ENCODE measurements at places on chromosomes 5 and 9. TPM values are rescaled to one million over a fixed set of nuclear protein-coding genes. Genes with fewer than 3 reads are reported as not detected.

GRCh38 chr9:35778496-35778895 is 12.9 kb upstream of the NPR2 start:
- H3K27me3 ChIP-seq = no peaks in the 10 kb centered on the region
- H3K4me3 ChIP-seq = no peak overlapping the region
- peaks cover 6% of the 10 kb centered on the region for H3K4me1 ChIP-seq
- H3K36me3 ChIP-seq = no peaks in the 10 kb centered on the region
- no peak overlapping the region for H3K27ac ChIP-seq

DNA sequence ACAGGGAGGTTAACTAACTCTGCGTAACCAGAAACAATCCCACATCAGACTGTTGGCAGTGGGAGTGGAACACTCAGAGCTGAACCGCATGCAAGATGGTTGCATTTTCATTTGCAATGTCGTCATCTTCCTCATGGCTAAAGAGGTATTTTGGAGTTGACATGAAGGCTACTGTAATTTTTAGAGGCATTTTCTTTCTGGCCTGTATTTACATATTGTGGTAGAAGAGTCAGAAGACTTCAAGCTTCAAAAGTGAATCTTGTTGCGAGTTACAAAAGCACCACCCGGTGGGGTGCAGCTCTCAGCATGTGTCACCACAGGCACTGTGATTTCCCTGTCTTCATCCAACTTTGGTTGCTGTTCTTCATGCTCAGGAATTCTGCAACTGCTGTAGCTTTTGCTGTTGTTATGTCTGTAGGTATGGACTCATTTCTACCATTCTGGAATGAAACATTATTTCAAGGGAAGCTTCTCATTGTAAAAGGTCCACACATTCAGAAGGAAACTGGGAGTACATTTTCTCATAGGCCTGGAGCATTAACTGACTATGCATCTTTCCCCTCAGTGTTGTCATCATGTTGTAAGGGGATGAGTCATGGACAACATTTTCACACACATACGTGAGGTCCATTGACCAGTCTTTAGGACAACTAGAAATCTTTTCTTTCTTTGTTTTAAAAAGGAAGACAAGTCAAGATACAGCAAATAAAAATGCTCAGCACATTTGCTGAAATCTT is 35.4 kb upstream of the GDNF start:
- no peak overlapping the region for H3K27ac ChIP-seq
- DNase-seq = no peak
- H3K4me3 ChIP-seq = no peak overlapping the region
- H3K36me3 ChIP-seq = no peaks in the 10 kb centered on the region

GRCh38 chr5:55484531-55484930 is 50.2 kb downstream of the PLPP1 start:
- no peak for DNase-seq
- H3K27me3 ChIP-seq = no peaks in the 10 kb centered on the region
- H3K36me3 ChIP-seq = no peaks in the 10 kb centered on the region
- H3K4me3 ChIP-seq = no peak overlapping the region

DNA sequence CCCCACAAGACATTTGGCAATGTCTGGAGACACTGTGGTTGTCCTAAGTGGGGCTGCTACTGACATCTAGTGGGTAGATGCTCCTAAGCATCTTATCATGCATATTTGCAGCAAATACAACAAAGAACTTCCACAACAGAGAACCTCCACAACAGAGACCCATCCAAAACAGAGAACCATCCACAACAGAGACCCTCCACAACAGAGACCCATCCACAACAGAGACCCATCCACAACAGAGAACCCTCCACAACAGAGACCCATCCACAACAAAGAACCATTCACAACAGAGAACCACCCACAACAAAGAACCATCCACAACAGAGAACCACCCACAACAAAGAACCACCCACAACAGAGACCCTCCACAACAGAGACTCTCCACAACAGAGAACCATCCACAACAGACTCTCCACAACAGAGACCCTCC is 32.8 kb downstream of the ARPC5L start:
- no peak overlapping the region for H3K4me3 ChIP-seq
- H3K36me3 ChIP-seq = peaks cover 80% of the 10 kb centered on the region
- no peaks in the 10 kb centered on the region for H3K4me1 ChIP-seq
- DNase-seq = no peak

GRCh38 chr5:170277867-170278281 is 19.7 kb downstream of the LCP2 start:
- DNase-seq = no peak
- H3K27me3 ChIP-seq = no peaks in the 10 kb centered on the region
- H3K4me3 ChIP-seq = no peak overlapping the region
- peaks cover 77% of the 10 kb centered on the region for H3K36me3 ChIP-seq

GRCh38 chr9:120920806-120921178 is 5.8 kb downstream of the TRAF1 start:
- no peak overlapping the region for H3K4me3 ChIP-seq
- DNase-seq = no peak
- H3K27me3 ChIP-seq = no peaks in the 10 kb centered on the region
- peaks cover 25% of the 10 kb centered on the region for H3K4me1 ChIP-seq
- peaks cover 58% of the 10 kb centered on the region for H3K36me3 ChIP-seq
- peak overlapping the region; percentile 60 for H3K27ac ChIP-seq

DNA sequence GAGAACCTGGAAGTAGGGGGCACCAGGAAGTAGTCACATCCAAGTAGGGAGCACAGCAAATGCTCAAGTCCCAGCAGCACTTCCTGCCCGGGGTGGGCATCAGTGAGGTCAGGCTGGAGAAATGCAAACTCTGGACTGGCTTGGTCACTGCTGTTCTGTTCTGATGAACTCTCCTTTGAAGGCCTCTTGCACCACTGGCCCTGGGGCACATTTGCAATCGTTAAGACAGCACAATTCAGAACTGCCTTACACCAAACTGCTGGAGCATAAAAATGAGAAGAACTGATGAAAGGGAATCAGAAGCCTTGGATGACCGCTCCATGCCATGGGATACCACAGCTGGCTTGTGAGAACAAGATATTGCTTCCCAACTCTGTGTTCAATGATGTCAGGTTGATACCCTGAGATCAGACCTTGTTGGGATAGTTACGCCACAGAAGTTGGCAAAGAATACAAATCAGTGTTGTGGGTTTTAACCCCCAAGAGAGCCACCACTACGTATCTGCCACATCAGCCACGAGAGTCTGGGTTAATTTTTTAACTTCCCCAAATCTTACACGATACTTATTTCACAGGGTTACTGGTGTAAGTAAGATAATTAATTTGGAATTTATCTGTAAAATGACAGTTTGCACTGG is 42.3 kb upstream of the ZSWIM6 start:
- no peaks in the 10 kb centered on the region for H3K36me3 ChIP-seq
- no peak overlapping the region for H3K4me3 ChIP-seq
- no peaks in the 10 kb centered on the region for H3K4me1 ChIP-seq
- no peaks in the 10 kb centered on the region for H3K27me3 ChIP-seq

DNA sequence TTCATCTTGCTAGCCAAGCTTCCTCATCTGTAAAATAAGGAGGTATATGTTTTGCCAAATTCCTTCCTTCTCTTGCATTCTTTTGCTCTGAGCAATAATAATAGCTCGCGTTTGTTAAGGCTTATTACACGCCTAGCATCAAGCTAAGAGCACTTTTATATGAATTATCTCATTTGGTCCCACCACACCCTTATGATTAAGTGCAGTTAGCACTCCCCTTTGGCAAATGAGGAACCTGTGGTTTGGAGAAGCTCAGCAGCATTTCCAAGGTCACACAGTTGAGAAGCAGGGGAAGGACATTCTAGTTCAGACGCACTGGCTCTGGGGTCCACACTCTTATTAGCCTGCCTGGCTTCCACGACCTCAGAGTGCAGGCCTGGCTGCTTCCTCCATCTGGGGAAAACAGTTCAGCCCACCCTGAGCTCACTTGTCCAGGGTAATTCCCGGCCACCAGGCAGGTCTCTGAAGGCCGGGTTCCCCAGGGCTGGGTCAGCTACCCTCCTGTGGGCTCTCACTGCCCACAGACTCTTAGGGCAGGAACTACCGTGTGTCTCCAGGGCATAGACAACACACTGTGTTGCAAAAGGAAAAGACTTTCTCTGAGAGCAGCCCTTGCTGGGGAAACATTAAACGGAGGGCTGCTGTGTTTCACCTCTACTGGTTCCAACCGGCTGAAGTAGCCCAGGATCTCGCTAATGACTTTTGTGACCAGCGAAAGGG is 9.9 kb upstream of the FBP1 start:
- no peak overlapping the region for H3K4me3 ChIP-seq
- H3K36me3 ChIP-seq = no peaks in the 10 kb centered on the region
- H3K27ac ChIP-seq = no peak overlapping the region
- no peaks in the 10 kb centered on the region for H3K4me1 ChIP-seq

NAIF1 gene
- polyA plus RNA-seq = 15.4 TPM

RORB gene
- 0.02 TPM for polyA plus RNA-seq

HMMR gene
- 2.0 TPM for polyA plus RNA-seq

Measured in spleen (tissue), 13 donors.